ENCODE measurements at places on chromosomes 2 and 18.

DNA sequence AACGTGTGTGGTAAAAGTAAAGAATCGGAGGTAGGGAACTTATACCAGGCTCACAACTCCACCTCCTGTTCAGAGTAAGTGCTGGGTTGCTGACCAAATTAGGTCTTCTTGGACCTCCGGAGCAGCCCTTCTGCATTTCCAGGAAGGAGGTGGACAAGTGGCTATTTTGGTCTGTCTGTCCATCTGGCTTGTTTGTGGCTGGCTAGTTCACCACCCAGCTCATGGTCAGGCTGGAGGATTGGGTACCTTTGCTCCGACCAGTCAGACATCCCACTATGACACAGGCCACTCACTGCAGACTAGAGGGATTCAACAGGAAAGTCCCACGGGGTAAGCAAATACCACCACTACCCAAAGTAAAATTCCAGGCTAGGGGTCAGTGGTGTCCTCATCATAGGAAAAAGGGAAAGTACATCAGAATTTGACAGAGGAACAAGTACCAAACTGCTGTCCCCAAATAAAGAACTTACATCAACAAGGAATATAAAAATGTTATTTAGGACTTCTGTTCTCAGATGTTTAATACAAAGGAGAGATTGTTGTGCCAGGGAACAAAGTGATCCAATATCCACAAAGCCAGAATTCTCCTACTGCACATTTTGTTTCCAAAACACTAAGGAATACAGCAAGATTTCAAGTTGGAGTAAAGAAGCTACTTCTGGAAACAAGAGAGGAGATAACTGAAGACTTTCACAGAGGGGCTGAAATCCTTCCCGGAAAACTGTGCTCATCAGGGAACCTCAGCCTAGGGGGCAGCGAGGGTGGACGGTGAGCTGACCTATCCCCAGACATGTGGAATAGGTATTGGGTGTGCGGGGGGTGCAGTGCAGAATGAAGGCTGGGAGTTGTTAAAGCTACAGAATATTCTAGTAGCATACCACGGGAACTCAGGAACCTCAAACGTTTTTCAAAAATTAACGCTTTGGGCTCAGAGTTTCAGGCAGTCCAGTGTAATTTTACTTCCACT is 56.9 kb downstream of the BCL2 start:
- DNase-seq, result no peak
- H3K4me1 ChIP-seq, result peaks cover 42% of the 10 kb centered on the region
- H3K36me3 ChIP-seq, result peaks cover 65% of the 10 kb centered on the region
- H3K27me3 ChIP-seq, result no peaks in the 10 kb centered on the region

DNA sequence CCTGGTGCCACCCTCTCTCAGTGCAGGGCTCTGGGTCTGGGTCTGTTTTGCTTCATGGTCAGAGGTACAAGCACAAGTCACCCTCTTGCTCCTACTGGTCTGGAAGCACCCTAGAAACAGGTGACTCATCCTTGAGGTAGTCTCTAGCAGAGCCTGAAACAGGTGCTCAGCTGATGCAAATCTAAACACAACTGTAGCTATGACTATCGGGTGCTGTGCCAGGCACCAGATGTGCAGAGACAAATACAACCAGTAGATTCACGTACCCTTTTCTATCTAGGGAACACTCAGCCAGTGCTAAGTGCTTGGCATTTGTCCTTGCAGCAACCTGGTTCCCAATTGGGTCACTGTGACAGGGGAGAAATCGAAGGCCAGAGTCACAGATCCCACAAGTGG is 140.9 kb upstream of the MYCN start:
- H3K27ac ChIP-seq, result no peak overlapping the region
- H3K27me3 ChIP-seq, result no peaks in the 10 kb centered on the region
- no peaks in the 10 kb centered on the region for H3K36me3 ChIP-seq
- H3K4me1 ChIP-seq, result no peaks in the 10 kb centered on the region
- no peak overlapping the region for H3K4me3 ChIP-seq
- DNase-seq, result no peak

- H3K4me3 ChIP-seq, result no peak overlapping the region
- no peak overlapping the region for H3K27ac ChIP-seq
- H3K27me3 ChIP-seq, result no peaks in the 10 kb centered on the region
- no peak for DNase-seq
These were observed 59.8 kb upstream of the LYPD6B start for GRCh38 chr2:148978706-148979105.

DNA sequence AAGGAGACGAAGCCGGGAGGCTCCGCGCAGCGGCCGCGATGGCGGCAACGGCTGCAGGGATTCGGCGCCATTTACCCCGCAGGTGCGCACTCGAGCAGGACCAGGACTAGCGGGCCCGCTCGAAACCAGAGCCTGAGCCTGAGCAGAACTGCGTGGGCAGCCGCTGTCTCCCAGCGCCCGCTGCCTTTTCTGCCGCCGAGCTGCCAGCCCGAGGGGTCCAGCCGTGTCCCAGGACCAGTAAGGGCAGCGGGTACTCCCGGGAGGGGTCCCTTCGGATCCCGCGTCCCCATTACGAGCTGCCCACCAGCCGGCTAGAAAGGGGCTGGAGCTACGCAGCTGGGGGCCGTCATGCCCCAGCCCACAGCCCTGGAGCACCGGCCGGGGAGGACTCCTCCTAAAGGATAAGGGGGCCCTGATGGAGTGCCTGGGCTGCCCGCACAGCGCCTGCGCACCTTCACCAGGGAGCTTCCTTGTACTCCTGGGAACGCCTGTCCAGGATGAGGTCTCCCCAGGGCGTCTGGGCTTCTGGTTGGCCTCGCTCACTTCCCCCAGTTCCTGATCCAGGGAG is 9.9 kb downstream of the ALPP start:
- H3K27ac ChIP-seq, result no peak overlapping the region
- H3K4me3 ChIP-seq, result no peak overlapping the region
- H3K27me3 ChIP-seq, result peaks cover 26% of the 10 kb centered on the region
- DNase-seq, result no peak
- H3K4me1 ChIP-seq, result peaks cover 20% of the 10 kb centered on the region

- no peaks in the 10 kb centered on the region for H3K27me3 ChIP-seq
- DNase-seq, result no peak
- H3K27ac ChIP-seq, result no peak overlapping the region
- H3K36me3 ChIP-seq, result no peaks in the 10 kb centered on the region
- H3K4me3 ChIP-seq, result no peak overlapping the region
- no peaks in the 10 kb centered on the region for H3K4me1 ChIP-seq
These were observed 264.7 kb downstream of the CCDC85A start for GRCh38 chr2:56448403-56449001.

DNA sequence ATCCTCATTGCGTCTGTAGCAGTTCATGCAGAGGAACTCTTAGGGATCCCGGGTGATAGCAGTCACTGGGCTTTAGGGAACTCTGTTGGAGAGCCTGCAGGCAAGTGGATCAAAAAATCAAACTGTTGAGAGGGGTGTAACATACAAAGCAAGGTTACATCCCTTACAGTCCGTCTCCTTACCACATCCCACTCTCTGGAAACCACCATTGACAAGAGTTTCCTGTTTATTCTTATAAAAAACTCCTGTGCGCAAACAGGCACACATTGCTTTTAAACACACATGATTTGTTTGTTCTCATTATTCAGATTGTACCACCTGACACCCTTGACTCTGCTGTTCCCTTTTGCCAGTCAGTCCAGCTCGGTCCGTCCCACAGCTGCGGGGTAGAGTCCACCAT is 137.7 kb downstream of the LTBP1 start:
- H3K4me3 ChIP-seq, result no peak overlapping the region
- no peaks in the 10 kb centered on the region for H3K27me3 ChIP-seq
- no peak overlapping the region for H3K27ac ChIP-seq
- no peaks in the 10 kb centered on the region for H3K36me3 ChIP-seq
- no peak for DNase-seq

DNA sequence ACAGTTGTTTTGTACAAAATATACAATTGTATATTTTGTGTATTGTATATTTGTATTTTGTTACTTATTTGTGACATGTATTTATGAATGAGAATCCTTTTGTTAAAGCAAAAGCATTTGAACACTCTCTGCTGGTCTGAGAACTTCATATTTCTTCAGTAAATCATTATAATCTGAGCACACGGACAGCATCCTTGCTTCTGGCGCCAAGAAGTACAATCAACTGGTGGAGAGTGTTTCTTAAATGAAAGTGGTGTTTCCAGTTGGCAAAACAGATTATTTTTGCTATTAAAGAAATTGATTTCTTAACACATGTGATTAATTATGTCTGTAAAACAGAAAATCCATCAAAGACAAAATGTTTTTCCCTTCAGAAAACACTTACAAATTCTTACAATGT is 95.1 kb upstream of the COPS8 start:
- H3K4me3 ChIP-seq, result no peak overlapping the region
- no peak for DNase-seq
- peaks cover 16% of the 10 kb centered on the region for H3K27me3 ChIP-seq
- H3K4me1 ChIP-seq, result no peaks in the 10 kb centered on the region
